Activated naive CD4-positive, alpha-beta T cell treated with anti-CD3 and anti-CD28 coated beads for 36 hours (primary cell): ENCODE measurements at places on chromosomes 1 and 21. TPM values are rescaled to one million over a fixed set of nuclear protein-coding genes. Genes with fewer than 3 reads are reported as not detected.

The TMIGD3 gene
- not detected for total RNA-seq

The RPE65 gene
- not detected for total RNA-seq

The RBM8A gene
- total RNA-seq = 241 TPM

The RHOU gene
- 0.35 TPM for total RNA-seq

The L1TD1 gene
- not detected for total RNA-seq

The MANEAL gene
- total RNA-seq = 0.69 TPM

The PRAMEF14 gene
- total RNA-seq = not detected

The AIM2 gene
- 12.2 TPM for total RNA-seq

The SAMD13 gene
- total RNA-seq = 0.36 TPM

The C1orf87 gene
- not detected for total RNA-seq

The KCNE2 gene
- not detected for total RNA-seq

The RGS8 gene
- not detected for total RNA-seq

The S100A9 gene
- total RNA-seq = 2.6 TPM

The TRIM67 gene
- total RNA-seq = not detected

The SH2D2A gene
- total RNA-seq = 138 TPM
